HT-29 (cell line): ENCODE measurements at places on chromosomes 5 and 9.

DNA sequence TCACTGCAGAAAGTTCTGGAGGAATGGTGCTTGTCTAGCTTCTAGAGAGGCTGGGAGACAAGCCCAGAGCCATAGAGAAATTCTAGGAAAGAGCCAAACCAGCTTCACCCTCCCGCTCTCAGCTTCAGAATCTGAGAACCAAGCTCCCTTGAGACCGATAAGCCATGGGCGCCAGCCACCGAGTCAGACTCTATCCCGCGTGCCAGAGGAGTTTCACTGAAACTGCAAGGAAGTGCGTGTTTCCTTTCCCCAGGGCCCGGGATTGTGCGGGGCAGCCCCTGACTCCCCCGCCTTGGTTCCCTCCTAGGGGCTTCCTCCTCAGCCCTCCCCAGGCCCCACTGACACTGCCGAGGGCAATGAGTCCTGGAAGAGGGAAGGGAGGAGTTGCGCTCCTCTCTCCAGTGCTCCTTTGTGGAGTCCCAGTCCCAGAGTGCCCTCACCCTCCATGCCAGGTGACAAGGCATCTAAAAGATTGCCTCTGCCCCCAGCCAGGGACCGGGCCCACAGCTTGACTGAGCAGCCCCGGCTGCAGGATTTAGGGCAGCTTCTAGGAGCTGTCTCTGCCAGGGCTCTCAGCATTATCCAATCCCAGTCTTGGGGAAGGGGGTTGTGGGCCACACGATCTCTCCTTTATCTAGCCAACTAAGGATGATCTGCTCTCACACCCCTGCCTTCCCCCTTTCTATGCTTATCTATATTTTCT lies 18.4 kb upstream of the TCF7 start:
- no peak for DNase-seq

GRCh38 chr9:93390953-93391515 lies 60.5 kb upstream of the FAM120A start:
- DNase-seq, result no peak

GRCh38 chr9:33959725-33960124 lies 89.0 kb downstream of the UBAP2 start:
- no peak for DNase-seq

GRCh38 chr5:134570365-134570758 lies 44.9 kb downstream of the JADE2 start:
- DNase-seq, result no peak

- DNase-seq, result no peak
Measured at GRCh38 chr9:33040792-33041431, 15.8 kb downstream of the DNAJA1 start.

GRCh38 chr5:32193591-32193990 lies 19.5 kb upstream of the GOLPH3 start:
- peak; percentile 99 for DNase-seq

DNA sequence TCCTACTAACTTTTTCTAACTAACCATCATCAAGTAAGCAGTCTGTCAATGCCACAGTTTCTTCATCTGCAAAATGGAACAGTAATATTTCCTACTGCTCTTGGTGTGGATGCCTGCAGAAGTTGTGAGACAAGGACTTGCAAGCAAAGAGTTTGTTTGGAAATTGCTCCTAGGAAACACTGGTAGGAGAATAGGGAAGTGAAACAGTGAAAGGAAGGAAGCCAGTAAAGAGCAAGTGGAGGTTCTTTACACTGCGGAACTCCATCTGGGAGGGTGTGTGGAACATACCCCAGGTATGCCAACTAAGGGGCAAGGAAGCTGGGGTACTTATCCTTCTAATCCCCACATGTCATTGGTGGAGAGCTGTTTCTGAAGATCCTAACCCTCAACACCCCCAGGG lies 119.9 kb downstream of the FOXD1 start:
- DNase-seq, result no peak
